ENCODE measurements at places on chromosomes 2 and 18.

GRCh38 chr2:114857196-114857595 lies 414.8 kb downstream of the DPP10 start:
- DNase-seq, result no peak

- DNase-seq, result no peak
These were observed 7.8 kb downstream of the SCYGR2 start for GRCh38 chr2:227606476-227606875.

DNA sequence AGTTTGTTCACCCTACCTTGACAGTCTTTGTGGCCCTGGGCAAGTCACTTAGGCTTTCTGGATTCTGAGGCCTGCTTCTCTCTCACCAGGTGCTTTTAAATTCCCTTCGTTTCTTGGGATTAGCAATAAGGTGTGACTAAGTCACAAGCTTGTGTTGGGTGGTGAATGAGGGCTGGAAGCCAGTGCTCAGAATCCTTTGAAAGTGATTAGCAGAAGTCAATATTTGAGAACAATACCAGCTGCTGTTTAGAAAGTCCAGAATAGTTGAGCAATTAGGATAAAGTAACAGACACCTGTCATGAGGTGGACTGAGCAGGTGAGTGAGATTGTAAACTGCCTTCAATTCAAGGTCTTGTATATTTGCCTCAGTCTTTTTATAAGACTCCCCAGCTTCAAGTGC lies 19.3 kb upstream of the MGAT5 start:
- DNase-seq, result no peak

GRCh38 chr2:29440921-29441623 lies 325.9 kb downstream of the CLIP4 start:
- DNase-seq, result no peak

GRCh38 chr2:73034661-73035375 lies 36.7 kb downstream of the SFXN5 start:
- DNase-seq, result no peak

DNA sequence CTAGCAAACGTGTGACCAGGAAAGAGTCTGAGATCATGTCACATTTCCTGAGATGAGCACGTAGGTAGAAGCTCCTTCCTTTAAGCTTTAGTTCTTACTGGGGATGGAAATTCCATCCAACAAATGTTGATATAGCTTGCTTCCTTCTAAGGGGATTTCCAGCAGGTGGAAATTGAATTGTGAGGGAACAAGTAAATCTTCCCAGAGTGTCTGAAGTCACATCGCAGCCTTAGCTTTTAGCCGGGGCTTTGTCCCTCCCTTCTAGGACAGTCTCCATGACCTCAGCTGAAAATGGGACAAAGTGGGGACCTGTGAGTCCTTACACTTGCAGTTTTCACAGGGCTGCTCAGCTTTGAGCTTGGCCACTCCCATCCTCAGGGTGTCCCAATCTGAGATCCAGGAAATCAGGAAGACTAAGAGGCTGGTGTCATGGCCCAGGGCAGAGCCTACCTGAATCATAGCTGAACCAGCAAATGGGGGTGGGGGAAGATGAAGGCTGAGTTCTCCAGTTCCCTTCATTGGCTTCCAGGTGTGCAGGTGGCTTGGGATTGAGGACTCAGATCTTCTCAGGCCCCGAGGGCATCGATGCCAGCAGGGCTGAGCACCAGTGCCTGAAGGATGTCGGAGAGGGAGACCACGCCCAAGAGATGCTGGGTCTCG lies 8.3 kb downstream of the PRKAG3 start:
- no peak for DNase-seq

DNA sequence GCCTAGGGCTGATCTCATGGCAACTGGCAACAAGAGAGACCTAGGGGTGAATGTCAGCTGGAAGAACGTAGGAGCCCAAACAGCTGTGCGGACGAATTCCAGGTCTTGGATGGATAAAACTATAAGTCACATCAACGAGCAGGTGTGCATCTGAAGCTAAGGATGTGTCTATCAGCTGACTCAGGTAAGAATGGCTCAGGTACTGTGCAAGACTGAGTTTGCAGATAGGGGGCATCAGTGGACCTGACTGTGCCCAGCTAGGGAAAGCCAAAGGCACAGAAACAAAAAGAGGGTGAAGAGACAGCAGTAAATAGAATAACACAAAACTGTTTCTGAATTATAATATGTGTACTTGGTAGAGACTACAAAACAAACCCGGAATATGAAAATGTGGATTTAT lies 357.3 kb downstream of the ZEB2 start:
- DNase-seq, result peak; percentile 21

DNA sequence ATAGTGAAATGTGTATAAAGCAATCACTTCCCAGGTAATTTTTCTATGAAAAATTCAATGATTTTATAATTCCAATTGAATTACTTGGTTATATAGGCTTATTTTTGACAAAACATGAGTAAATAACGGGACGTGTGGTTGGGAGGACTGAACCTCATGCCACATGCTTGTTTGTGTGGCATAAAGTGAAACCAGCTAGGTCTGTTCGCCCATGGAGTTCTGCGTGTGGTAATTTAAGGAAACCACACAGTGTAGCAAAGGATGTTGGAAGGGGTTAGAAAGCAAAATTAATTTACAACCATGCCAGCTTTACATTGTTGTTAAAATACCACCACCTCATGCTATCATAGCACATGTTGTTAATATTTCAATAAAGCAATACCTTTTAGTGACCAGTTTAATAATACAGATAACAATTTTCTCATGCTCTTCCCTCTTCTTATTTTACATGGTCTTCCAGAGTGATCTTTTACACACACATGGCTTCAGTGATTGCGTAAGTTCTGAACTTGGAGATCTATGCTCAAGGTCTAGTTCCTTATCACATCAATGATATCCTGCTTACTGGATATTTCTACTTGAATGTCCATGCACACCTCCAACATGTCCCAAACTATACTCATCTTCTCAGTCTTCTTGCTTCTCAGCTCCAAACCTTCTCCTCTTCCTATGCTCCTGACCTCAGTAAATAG lies 156.4 kb upstream of the ITGA4 start:
- DNase-seq, result no peak

GRCh38 chr2:241018051-241018891 lies 19.9 kb downstream of the SNED1 start:
- DNase-seq, result no peak

GRCh38 chr2:59920961-59921360 lies 632.5 kb downstream of the BCL11A start:
- DNase-seq, result no peak

GRCh38 chr2:217305882-217306281 lies 446.0 kb upstream of the TNP1 start:
- DNase-seq, result no peak

DNA sequence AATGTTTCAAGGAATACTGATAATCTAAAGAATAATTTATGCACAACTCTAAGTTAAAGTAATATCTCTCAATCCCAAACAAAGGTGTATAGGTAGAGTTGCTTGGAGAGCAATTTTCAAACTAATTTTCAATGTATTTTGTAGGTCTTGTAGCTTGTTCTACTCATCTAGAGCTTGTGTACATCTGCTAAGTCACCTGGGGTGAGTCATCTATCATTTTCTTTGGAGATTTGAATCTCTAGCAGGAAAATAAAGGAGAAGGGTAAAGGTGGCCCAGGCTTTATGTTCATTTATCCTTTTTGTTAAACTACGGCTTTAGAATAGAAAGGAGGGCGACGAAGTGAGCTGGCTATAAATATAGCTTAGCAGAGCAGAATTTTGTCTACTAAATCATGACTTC lies 76.8 kb upstream of the THUMPD2 start:
- no peak for DNase-seq

- DNase-seq, result no peak
These were observed 15.2 kb downstream of the PRELID3A start for GRCh38 chr18:12422936-12423335.

GRCh38 chr2:10332402-10333246 lies 29.9 kb downstream of the HPCAL1 start:
- no peak for DNase-seq

DNA sequence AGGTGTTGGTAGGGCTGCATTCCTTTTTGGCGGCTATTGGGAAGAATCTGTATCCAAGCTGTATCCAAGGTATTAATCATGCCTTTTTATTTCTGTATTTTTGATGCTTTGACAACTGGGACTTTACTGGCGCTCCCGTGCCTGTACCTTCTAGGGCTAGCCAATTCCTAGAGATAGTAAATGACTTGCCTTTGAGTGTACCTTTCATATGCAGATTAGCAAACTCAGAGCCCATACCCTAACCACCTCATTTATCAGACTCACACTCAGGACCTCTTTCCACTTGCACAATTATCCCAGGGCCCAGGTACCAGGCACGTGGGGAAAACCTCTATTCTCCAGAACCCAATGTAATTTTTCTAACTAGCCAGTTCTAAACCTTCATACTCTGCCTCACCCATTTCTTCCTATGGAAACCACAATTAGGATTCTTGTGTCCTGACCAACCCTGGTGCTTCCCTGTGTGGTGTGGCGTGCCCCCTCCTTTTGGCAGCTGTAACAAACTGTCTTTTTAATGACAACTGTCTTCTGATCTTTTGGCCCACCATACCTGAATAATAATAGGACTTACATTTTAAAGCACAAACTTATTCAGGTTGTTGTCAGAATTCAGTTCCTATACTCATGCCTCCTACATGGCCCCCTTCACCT lies 65.8 kb upstream of the PNPT1 start:
- no peak for DNase-seq

- no peak for DNase-seq
These were observed 84.2 kb downstream of the DTNA start for GRCh38 chr18:34794348-34794747.

DNA sequence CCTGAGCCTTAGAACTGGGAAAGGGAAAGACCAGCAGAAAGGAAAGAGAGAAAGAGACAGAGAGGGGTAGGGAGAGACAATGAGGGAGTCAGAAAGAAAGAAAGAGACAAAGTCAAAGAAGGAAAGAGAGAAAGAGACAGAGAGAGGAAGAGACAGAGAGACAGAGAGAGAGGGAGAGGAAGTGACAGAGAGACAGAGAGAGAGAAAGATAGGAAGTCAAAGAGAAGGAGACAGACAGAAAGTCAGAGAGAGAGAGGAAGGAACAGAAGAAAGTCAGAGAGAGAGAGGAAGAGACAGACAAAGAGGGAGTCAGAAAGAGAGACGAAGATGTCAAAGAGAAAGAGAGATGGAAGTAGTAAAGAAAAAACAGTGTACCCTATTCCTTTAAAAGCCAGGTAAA lies 261.8 kb downstream of the WDPCP start:
- no peak for DNase-seq

DNA sequence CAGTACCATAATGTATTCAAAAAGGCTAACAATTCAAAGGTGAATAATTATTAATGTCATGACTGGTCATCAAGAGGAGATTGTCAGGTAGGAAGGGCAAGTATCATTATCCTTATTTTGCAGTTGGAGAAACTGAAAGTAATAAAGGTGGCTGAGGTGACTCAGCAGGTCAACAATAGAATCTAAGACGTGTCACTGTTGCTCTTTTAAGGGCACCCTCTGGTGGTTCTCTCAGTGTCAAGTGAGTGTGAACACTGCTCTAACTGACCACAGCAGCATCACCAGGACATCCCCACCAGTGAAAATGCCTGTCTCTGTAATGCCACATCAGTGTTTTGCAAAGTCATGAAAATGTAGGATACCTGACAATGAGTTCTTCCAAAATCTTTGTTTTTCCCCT lies 69.7 kb downstream of the DCC start:
- no peak for DNase-seq

GRCh38 chr2:9288681-9289338 lies 82.2 kb downstream of the ASAP2 start:
- no peak for DNase-seq

GRCh38 chr2:27720004-27720551 lies 51.4 kb upstream of the MRPL33 start:
- DNase-seq, result peak; percentile 21

- no peak for DNase-seq
These were observed 2.0 kb downstream of the CSRNP3 start for GRCh38 chr2:165471349-165471950.

DNA sequence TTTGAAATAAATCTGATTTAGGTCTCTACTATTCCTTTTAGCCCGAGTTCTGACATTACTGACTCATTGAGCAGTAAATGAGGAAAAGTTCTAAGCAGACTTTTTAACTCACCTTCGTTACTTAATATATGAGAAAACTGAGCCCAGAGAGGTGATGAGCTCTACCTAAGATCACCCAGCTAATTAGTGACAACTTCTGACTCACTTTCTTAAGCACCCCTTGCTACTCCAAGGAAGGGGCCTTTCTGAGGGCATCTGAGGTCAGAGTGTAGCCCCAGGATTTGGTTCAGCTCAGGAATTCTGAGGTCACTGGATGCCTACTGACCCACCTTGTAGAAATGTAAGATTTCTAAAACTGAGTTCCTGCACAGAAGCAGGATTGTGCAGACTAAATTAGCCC lies 102.2 kb upstream of the FZD5 start:
- DNase-seq, result no peak

- DNase-seq, result no peak
These were observed 14.6 kb downstream of the LDLRAD4 start for GRCh38 chr18:13232971-13233786.

DNA sequence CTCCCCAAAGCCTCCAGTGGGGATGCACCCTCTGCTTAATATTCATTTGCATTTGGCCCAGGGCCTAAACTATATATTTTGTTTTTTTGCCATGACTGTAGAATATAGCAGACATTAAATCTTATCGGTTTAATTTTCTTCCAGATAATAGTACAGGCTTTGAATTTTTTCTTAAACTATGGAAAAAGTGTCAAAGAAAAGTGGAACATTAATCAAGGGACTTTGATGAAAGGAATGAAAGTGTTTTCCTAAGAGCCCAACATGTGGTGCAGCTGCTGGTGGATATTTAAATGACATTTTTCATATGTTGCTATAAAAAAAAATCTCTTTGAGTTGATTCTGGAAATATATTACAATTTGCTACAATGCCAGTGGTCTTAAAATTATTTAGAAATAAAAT lies 346.8 kb downstream of the CYP26B1 start:
- DNase-seq, result no peak

GRCh38 chr2:57902578-57902977 lies 144.0 kb upstream of the VRK2 start:
- no peak for DNase-seq

- DNase-seq, result no peak
These were observed 41.1 kb upstream of the SCG2 start for GRCh38 chr2:223643309-223643708.

GRCh38 chr2:229419158-229419557 lies 148.1 kb upstream of the PID1 start:
- no peak for DNase-seq

Data from stimulated activated CD8-positive, alpha-beta memory T cell treated with anti-CD3 and anti-CD28 coated beads, Interleukin-12 subunit alpha, Interleukin-12 subunit beta, amount 100 ng/mL, for 4 hours (primary cell).